ENCODE measurements at places on chromosomes 11 and 22.

GRCh38 chr22:23574371-23574811 is 5.7 kb downstream of the IGLL1 start:
- H3K36me3 ChIP-seq: no peaks in the 10 kb centered on the region
- no peak for DNase-seq
- no peak overlapping the region for H3K27ac ChIP-seq
- H3K27me3 ChIP-seq: no peaks in the 10 kb centered on the region

GRCh38 chr22:49767355-49768062 is 60.2 kb downstream of the BRD1 start:
- H3K4me3 ChIP-seq: no peak overlapping the region
- no peak overlapping the region for H3K27ac ChIP-seq
- H3K36me3 ChIP-seq: no peaks in the 10 kb centered on the region
- no peak for DNase-seq

GRCh38 chr22:29879753-29880152 is 3.2 kb upstream of the MTMR3 start:
- no peak for DNase-seq
- no peak overlapping the region for H3K27ac ChIP-seq
- no peak overlapping the region for H3K4me3 ChIP-seq
- no peaks in the 10 kb centered on the region for H3K36me3 ChIP-seq
- no peaks in the 10 kb centered on the region for H3K27me3 ChIP-seq

GRCh38 chr22:26527574-26528465 is 15.5 kb upstream of the TFIP11 start:
- H3K4me3 ChIP-seq: no peak overlapping the region
- peaks cover 31% of the 10 kb centered on the region for H3K36me3 ChIP-seq
- H3K27me3 ChIP-seq: no peaks in the 10 kb centered on the region
- H3K4me1 ChIP-seq: peaks cover 5% of the 10 kb centered on the region
- no peak overlapping the region for H3K27ac ChIP-seq

DNA sequence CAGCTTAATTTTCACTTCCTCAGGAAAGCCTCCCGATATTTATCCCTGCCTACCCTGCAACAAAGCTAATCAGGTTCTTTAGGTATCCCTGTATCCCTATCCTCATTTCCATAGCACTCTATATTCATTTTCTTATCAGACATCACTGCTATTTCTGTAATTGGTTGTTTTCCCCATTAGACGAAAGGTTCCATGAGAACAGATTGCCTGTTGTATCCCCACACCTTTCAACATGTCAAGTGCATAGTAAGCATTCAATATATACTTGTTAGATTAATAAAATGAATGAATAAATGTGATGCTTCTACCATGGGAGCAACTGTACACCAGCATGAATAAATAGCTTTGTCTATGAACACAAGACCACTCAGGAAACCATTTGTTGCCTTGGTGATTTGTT is 499.8 kb downstream of the DLG2 start:
- no peaks in the 10 kb centered on the region for H3K27me3 ChIP-seq
- H3K27ac ChIP-seq: no peak overlapping the region
- no peaks in the 10 kb centered on the region for H3K36me3 ChIP-seq
- no peak overlapping the region for H3K4me3 ChIP-seq
- no peak for DNase-seq
- no peaks in the 10 kb centered on the region for H3K4me1 ChIP-seq

- no peaks in the 10 kb centered on the region for H3K36me3 ChIP-seq
- H3K4me1 ChIP-seq: no peaks in the 10 kb centered on the region
- H3K4me3 ChIP-seq: no peak overlapping the region
- no peak overlapping the region for H3K27ac ChIP-seq
- DNase-seq: no peak
Measured at GRCh38 chr11:71103266-71103665, 149.1 kb downstream of the SHANK2 start.

DNA sequence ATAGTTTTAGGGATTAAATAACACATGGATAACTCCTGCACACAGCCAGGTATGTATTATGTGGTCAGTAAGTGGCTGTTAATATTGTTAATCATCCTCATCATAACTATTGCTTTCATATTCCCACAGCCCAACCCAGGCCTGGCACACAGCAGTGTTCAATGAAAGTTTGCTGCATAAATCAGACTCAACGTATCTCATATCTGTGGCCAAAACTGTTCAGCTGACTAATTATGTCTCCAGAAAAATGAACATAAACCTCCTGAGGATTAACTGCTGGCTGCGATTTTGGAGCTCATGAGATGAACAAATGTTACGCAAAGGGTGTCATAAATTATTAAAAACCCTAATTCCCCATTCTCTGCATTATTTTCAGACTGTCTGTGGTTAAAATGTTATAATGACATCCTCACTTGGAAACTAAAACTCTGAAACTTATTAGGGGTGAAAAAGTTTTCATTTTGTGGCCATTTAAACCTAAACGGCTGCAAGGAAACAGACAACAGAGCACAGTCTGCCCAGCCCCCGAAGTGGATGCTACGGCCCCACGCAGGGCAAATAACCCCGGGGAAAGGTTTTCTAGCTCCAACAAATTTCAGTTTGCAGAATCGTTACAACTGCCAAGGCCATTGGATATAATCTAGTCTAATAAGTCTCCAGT is 17.3 kb downstream of the ABCC8 start:
- no peak for DNase-seq
- no peak overlapping the region for H3K4me3 ChIP-seq
- H3K27ac ChIP-seq: no peak overlapping the region
- H3K27me3 ChIP-seq: no peaks in the 10 kb centered on the region

DNA sequence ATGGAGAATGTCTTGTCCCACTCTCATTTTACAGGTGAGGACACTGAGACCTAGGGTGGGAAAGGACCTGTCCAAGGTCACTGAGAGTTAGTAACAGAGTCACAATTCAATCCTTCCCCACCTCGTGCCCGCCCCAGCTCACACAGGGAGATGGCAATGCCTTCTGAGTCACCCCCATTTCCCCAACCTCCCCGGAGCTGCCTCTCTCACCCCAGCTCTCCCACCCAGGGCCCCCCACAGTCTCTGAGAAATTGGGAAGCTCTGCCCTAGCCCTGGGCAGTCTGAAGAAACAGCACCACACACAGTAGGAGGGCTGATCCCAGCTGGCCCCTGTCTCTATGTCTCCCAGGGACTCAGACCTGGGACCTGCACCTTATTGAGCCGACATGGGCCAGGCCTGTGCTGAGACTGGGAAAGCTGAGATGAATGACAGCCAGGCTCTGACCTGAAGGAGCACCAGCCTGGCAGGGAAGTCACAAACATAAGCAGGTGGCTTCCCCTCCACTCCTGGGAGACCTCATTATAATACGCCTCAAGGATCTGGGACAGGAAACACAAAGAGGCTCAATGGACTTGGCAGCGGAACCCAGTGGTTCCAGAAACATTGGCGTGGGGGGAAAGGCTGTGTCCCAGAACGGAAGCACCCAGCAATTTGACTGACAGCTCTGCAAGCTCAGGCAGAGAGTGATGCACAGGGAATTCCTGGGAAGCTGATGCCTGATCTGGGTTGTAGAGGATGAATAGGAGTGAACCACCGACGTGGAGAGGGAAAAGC is 51.0 kb downstream of the CD6 start:
- peaks cover 21% of the 10 kb centered on the region for H3K27me3 ChIP-seq
- H3K4me1 ChIP-seq: no peaks in the 10 kb centered on the region
- no peak overlapping the region for H3K27ac ChIP-seq
- no peak overlapping the region for H3K4me3 ChIP-seq
- peak; percentile 10 for DNase-seq

GRCh38 chr11:110896358-110896757 is 184.1 kb upstream of the ARHGAP20 start:
- H3K27me3 ChIP-seq: no peaks in the 10 kb centered on the region
- peak; percentile 67 for DNase-seq
- no peaks in the 10 kb centered on the region for H3K36me3 ChIP-seq
- no peak overlapping the region for H3K27ac ChIP-seq
- no peak overlapping the region for H3K4me3 ChIP-seq

- H3K27me3 ChIP-seq: no peaks in the 10 kb centered on the region
- no peak overlapping the region for H3K4me3 ChIP-seq
- H3K36me3 ChIP-seq: no peaks in the 10 kb centered on the region
- no peak for DNase-seq
- no peak overlapping the region for H3K27ac ChIP-seq
Measured at GRCh38 chr11:119615003-119615881, 113.8 kb downstream of the NECTIN1 start.

DNA sequence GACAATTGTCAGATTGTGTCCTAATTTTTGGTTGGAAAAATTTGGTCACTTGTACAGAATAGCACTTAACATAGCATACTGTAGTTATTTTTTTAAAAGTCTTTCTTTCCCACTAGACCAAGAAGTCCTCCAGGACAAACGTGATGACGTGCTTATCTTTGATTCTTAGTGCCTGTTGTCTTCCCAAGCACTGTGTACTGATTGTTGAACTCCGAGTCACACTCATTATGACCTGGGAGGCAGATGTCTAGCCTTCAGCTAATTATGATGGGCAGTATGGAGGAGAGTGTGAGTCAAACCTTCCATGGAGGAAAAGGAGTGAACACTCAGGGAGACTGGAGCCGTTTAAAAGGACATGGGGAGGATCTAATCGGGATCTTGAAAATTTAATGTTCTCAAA is 119.8 kb downstream of the SPON1 start:
- H3K27ac ChIP-seq: peak overlapping the region; percentile 63
- no peak for DNase-seq

DNA sequence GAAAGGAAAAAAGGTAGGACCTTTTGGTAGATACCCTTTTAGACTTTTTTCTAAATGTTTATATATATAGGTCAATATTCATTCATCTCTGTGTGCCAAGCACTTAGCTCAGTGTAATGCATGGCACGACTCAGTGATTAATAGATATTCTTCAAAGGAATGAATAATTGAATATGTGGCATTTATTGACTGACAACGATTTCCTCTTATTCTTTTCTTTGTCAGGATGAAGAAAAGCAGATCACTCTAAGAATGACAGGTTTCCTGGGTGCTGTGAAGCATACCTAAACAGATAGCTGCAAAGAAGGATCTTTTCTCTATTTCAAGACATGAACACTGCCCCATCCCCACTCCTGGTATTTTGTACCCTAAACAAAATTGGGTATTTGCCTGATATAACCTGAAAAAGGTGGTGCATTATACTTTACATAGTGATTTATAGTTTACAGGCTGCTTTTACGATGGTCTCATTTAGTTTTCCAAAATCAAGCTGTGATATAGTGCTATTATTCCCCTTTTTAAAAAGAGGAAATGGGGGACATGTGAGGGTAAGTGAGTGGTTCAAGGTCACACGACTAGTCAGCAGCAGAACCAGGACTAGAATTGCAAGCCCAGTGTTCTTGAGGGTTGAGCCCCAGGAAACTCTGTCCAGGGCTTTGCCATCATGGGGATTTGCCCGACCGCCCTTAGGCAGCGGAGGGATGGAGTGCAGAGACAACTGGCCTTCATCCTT is 32.9 kb upstream of the CLMP start:
- no peak overlapping the region for H3K27ac ChIP-seq
- no peak for DNase-seq
- no peaks in the 10 kb centered on the region for H3K4me1 ChIP-seq
- H3K36me3 ChIP-seq: no peaks in the 10 kb centered on the region
- no peak overlapping the region for H3K4me3 ChIP-seq
- no peaks in the 10 kb centered on the region for H3K27me3 ChIP-seq

GRCh38 chr11:27363576-27364117 is 632 bp upstream of the CCDC34 start:
- H3K36me3 ChIP-seq: no peaks in the 10 kb centered on the region
- no peaks in the 10 kb centered on the region for H3K4me1 ChIP-seq
- peak overlapping the region; percentile 96 for H3K4me3 ChIP-seq
- peak overlapping the region; percentile 23 for H3K27ac ChIP-seq

DNA sequence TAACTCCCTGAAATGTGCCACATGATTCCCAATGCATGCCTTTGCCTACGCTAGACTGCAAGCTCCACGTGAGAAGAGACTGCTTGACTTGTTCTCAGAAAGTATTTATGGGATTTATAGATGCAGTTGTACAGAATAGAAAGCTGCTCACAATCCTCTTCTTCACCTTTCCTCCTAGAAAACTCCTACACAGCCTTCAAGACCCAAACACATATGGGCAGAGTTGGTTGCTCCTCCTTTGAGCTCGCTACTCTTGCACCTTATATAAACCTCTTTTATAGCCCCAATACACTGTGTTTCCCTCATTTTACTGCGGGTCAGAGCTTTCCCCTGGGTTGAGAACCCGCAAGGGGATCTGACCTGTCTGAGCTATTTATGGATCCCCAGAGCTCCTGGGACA is 16.4 kb downstream of the C1QTNF6 start:
- DNase-seq: no peak
- no peaks in the 10 kb centered on the region for H3K36me3 ChIP-seq
- H3K27me3 ChIP-seq: no peaks in the 10 kb centered on the region
- no peak overlapping the region for H3K4me3 ChIP-seq
- no peak overlapping the region for H3K27ac ChIP-seq
- H3K4me1 ChIP-seq: peaks cover 26% of the 10 kb centered on the region

GRCh38 chr11:71251761-71252268 is 562 bp downstream of the SHANK2 start:
- H3K27ac ChIP-seq: no peak overlapping the region
- peak overlapping the region; percentile 55 for H3K4me3 ChIP-seq
- peaks cover 44% of the 10 kb centered on the region for H3K27me3 ChIP-seq
- H3K4me1 ChIP-seq: peaks cover 6% of the 10 kb centered on the region

- no peak for DNase-seq
- H3K4me3 ChIP-seq: no peak overlapping the region
- no peaks in the 10 kb centered on the region for H3K27me3 ChIP-seq
Measured at GRCh38 chr11:126669416-126669815, 313.9 kb downstream of the ST3GAL4 start.

GRCh38 chr22:30250039-30250565 is 3.5 kb upstream of the LIF start:
- no peak overlapping the region for H3K27ac ChIP-seq
- no peaks in the 10 kb centered on the region for H3K27me3 ChIP-seq
- no peak overlapping the region for H3K4me3 ChIP-seq
- H3K4me1 ChIP-seq: peaks cover 16% of the 10 kb centered on the region
- DNase-seq: no peak
- no peaks in the 10 kb centered on the region for H3K36me3 ChIP-seq

DNA sequence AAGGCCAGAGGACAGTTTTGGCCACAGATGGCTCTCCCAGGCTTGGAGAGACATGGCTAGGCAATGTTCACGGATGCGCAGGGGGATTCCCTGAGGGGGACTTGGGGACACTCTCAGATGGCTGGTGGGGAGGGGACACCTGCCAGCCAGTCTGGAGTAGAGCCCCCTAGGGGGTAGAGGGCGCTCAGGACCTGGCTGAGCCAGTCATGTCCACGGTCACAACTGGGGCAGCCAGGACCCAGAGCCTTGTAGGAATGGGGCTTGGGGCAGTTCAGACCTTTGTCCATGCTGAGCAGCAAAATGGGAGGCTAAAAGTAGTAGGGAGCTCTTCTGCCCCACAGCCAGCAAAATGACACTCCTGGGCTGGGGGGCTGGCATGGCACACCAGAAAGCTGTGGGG is 1.7 kb downstream of the CSDC2 start:
- H3K27ac ChIP-seq: peak overlapping the region; percentile 96
- no peaks in the 10 kb centered on the region for H3K36me3 ChIP-seq
- no peak overlapping the region for H3K4me3 ChIP-seq
- H3K27me3 ChIP-seq: no peaks in the 10 kb centered on the region

DNA sequence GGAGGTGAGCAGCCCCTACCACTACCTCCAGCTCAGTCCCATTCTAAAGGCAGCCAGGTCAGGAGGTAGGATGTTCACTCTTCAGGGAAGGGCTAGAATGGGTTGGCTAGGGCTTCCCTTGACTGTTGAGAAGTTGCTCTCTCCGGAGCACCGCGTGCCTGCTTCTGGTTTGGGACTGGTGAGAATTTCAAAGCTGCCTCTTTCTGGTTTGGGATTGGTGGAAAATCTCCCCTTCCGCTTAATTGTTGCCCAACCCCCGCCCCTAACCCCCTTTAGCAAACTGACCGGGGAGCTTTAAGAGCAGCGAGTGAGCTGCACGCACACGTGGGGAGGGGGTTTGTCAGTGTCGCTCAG is 686 bp downstream of the USP2 start:
- no peak overlapping the region for H3K4me3 ChIP-seq
- no peaks in the 10 kb centered on the region for H3K27me3 ChIP-seq
- peaks cover 15% of the 10 kb centered on the region for H3K4me1 ChIP-seq
- no peak for DNase-seq
- H3K27ac ChIP-seq: no peak overlapping the region
